CD4-positive, alpha-beta T cell treated with Interleukin-15 for 4 hours (primary cell): ENCODE measurements at places on chromosomes 4 and X.

DNA sequence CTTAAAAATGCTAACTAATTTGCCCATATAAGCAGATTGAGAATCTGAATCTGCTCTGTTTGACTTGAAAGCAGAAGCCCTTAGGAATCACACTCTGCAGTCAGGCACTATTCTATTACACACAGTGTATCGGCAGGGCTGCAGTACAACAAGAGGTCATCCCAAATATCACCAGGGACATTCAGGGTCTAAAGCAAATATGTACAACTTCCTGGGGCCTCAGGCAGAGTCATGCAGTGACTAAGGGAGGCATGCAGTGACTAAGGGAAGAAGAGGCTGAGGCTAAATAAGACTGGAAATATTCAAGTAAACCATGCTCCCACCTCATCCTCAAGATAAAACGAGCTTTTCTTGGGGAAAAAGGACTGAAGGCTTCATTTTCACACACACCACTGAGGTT is 20.9 kb downstream of the MAPK10 start:
- DNase-seq, result no peak

GRCh38 chrX:122026665-122027064 is 979.3 kb downstream of the GLUD2 start:
- no peak for DNase-seq

DNA sequence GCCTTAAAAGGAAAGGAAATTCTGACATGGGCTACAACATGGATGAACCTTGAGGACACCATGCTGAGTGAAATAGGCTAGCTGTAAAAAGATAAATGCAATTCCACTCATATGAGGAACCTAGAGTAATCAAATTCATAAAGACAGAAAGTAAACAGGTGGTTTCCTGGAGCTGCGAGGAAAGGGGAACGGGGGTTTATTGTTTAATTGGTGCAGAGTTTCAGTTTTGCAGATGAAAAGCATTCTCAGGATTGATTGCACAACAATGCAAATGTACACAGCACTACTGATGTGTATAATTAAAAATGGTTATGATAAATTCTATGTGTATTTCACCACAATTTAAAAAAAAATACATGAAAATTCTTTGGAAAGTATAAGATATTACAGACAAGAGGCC is 24.0 kb downstream of the PLRG1 start:
- DNase-seq, result no peak

DNA sequence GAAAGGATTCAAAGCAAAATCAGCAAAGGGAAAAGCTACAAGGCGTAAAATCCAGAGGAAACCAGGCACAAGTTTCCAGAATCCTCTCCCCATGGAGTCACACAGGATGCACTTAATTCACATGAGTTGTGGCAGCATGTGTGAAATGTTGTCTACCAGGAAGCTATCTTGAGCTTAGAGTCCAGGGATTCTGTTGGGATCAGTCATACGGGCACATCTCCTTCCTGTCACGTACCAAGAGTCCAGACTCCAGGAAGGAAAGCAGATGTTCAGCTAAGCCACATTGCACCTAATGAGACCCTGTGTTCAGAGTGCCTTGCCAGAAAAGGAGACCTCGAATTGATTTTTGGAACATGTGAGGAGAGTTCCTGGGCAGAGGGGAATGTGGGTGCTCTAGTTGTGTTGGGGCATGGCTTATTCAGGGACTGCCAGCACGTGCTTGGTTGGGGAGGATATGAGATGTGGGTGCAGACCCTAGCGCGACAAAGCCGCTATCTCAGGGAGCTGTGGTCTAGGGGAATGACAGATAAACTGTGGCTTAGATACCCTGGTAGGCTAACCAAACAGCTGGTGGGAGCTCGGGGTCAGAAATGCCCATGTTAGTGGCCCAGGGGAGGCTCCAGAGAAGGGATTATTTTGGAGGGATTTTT is 70.0 kb downstream of the EVC start:
- no peak for DNase-seq

- no peak for DNase-seq
These were observed 101.9 kb downstream of the FAM53A start for GRCh38 chr4:1582227-1582626.

DNA sequence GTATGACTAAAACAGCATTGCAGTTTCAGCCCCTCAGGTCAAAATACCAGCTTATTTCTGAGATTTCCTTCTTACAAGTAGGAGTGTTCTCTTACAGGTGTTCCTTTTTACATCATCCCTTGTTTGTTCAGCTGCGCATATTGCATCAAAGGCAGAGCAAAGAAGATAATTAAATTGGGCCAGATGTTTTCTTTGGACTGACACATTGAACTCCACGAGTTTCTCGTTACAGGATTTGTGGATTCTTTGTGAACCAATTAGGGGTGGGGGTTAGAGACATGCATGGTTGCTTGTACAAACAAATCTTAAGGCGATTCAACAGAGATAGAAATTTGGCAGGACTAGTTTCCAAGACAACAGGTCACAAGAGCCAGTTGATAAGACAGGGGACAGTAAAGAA is 95.7 kb downstream of the SPANXN4 start:
- DNase-seq, result no peak

DNA sequence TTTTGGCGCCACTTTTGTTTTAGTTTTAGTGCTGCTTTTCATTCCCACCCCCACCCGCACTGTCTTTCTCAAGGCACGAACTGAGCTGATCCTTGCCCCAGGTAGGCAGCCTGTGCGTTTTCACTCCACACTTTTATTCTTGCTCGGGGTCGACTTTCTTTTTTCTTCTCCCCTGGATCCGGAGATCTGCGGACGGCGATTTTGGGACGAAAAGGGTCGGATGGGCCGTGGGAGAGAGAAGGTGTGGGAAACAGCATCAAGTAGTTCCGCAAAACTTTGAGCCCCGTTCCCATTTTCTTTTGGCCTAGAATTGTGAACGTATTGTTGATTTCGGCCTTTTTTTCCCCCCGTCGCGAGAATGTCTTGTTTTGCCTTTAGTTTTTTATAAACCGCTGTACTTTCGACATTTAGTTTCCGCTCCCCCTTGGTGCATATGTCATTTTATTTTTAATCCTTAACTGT is 531 bp downstream of the STAG2 start:
- peak; percentile 4 for DNase-seq
